ENCODE measurements at places on chromosomes 4 and X. TPM values are rescaled to one million over a fixed set of nuclear protein-coding genes. Genes with fewer than 3 reads are reported as not detected.

RPA4 gene
- 1.6 TPM for total RNA-seq

USP17L12 gene
- total RNA-seq, result not detected

PIGA gene
- total RNA-seq, result 22.5 TPM

SHROOM4 gene
- 2.8 TPM for total RNA-seq

CFAP47 gene
- total RNA-seq, result not detected

FGB gene
- total RNA-seq, result not detected

DNA sequence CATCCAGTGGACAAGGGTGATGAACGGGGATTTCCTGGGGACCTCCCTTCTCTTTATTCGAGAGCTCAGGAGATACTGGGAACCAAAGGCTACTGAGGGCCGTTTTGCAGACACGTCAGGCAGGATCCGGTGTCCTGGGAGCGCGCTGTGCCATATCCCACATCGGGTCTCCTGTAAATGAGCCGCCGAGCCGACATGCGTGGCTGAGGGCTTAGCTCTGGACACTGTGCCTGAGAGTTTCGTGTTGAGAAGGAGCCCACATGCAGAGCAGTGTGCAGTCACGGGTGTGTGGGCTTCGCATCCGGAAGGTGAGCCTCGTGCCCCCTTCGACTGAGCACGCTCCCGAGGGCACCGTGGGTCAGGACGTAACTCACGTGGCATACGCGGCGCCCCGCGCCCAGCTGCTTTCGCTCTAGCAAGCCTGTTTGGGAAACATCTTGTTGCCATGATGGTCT, 28.5 kb upstream of the HGFAC start:
- no peak overlapping the region for H3K4me3 ChIP-seq
- H3K36me3 ChIP-seq, result peaks cover 23% of the 10 kb centered on the region
- H3K27me3 ChIP-seq, result no peaks in the 10 kb centered on the region
- H3K4me1 ChIP-seq, result peaks cover 5% of the 10 kb centered on the region
- DNase-seq, result no peak
- no peak overlapping the region for H3K27ac ChIP-seq

DNA sequence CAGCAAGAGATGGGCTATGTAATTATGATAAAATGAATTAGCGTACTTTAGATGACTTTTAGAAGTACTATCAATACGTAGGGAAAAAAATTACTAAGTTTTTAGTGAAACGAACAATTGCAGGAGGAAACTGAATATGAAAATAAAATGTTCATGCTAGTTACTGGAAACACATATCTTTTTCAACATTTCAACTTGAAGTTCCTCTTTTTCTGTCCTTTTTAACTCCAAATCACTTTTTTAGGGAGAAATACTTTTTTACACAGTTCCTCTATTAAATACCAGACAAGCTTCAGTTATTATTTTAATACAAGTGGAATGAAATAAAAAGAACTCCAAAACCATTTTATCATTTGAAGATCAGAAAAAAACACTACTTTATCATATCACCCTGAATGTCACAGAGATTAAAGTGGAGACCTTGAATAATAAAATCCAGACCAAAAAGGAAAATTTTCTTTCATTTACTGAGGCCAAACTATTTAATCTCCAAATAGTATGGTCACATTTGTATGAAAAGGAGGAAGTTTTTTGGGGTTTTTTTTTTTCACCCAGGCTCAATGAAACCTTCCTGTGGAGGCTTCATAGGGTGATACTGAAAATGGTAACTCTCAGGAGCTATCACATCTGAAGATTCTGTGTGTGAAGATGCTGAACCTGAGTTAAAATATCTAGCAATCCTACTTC, 306.2 kb downstream of the INPP4B start:
- no peaks in the 10 kb centered on the region for H3K4me1 ChIP-seq
- H3K36me3 ChIP-seq, result no peaks in the 10 kb centered on the region
- no peaks in the 10 kb centered on the region for H3K27me3 ChIP-seq

DNA sequence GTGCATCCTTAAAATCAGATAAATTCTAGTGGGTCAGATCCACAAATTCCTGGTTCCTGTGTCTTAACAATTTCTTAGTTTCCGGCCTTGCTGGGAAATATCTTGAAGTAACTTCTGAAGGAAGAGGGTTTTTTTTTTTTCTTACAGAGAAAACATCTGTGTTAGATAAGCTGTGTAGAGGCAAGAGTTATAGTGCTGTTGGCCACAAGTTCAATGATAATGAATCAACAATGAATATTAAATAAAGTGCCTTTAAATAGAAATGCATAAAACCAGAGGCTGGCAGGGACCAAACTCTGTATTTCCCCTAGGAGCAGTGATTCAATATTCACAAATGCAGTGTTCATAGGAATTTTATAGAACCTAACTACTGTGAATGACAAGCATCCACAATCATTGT, 711.9 kb upstream of the ATOH1 start:
- H3K36me3 ChIP-seq, result no peaks in the 10 kb centered on the region
- no peaks in the 10 kb centered on the region for H3K4me1 ChIP-seq
- H3K27ac ChIP-seq, result no peak overlapping the region
- H3K27me3 ChIP-seq, result no peaks in the 10 kb centered on the region
- H3K4me3 ChIP-seq, result no peak overlapping the region

- H3K27ac ChIP-seq, result no peak overlapping the region
- no peak overlapping the region for H3K4me3 ChIP-seq
- H3K36me3 ChIP-seq, result no peaks in the 10 kb centered on the region
- H3K4me1 ChIP-seq, result no peaks in the 10 kb centered on the region
- DNase-seq, result no peak
- H3K27me3 ChIP-seq, result no peaks in the 10 kb centered on the region
Observed at GRCh38 chrX:127085939-127086338, 266.4 kb downstream of the PRR32 start.

DNA sequence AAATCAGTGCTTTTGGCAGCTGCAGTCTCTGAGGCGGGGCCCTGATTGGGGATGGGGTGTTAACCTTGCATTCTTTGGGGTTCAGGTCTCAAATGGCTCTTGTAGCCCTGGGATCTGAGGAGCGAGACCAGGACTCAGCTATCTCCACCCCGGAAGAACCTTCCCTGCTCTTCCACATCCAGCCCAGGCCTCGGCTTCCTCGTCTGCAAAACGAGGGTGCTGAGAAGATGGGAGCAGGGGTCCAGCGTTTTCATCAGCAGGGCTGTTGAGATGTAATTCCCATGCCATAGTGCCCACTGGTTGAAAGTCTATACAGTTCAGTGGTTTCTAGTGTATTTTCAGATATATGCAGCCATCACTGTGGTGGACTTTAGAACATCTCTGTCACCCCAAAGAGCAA, 34.6 kb upstream of the WFS1 start:
- H3K36me3 ChIP-seq, result no peaks in the 10 kb centered on the region

DNA sequence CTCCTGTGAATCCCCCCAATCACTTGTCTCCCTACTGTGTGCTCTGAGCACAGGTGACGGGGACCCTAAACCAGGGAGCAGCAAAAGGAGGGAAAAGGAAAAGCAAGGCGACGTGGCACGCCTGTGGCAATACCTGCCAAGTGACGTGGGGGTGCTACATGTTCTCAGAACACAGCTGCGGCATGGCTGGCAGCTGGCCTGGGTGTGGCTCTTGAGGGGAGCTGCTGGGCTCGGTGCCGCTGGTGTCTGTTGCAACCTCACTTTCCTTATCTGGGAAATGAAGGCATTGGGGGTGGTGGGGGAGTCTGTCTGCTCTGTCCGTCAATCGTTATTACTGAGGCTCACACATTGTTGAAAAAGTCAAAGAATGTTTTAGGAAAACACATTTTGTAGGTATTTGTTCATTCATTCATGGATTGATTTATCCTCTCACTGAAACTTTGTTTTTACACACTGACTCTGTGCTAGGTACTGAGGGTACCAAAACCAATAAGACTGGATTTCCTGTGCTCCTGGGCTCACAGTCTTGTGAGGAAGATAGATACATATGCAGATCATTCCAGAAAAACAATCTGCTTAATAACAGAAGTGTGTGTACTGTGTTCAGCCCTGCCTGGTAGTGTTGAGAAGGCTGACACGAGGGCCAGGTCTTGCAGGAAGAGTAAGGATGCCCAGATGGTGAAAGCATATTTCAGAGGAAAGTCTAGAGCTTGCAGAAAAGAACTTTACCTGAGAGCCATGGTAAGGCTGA, 217.6 kb downstream of the PTTG2 start:
- no peaks in the 10 kb centered on the region for H3K27me3 ChIP-seq
- peaks cover 23% of the 10 kb centered on the region for H3K4me1 ChIP-seq
- no peaks in the 10 kb centered on the region for H3K36me3 ChIP-seq
- DNase-seq, result no peak
- peak overlapping the region; percentile 76 for H3K27ac ChIP-seq
- H3K4me3 ChIP-seq, result no peak overlapping the region

- H3K4me3 ChIP-seq, result no peak overlapping the region
- H3K36me3 ChIP-seq, result no peaks in the 10 kb centered on the region
- H3K27ac ChIP-seq, result peak overlapping the region; percentile 1
- H3K27me3 ChIP-seq, result no peaks in the 10 kb centered on the region
- no peaks in the 10 kb centered on the region for H3K4me1 ChIP-seq
Observed at GRCh38 chr4:120055162-120055561, 11.5 kb downstream of the MAD2L1 start.

GRCh38 chr4:97627750-97628149, 515.5 kb downstream of the STPG2 start:
- H3K27me3 ChIP-seq, result no peaks in the 10 kb centered on the region
- DNase-seq, result no peak
- no peaks in the 10 kb centered on the region for H3K36me3 ChIP-seq
- no peaks in the 10 kb centered on the region for H3K4me1 ChIP-seq
- H3K4me3 ChIP-seq, result no peak overlapping the region
- no peak overlapping the region for H3K27ac ChIP-seq

- H3K4me1 ChIP-seq, result no peaks in the 10 kb centered on the region
- no peaks in the 10 kb centered on the region for H3K27me3 ChIP-seq
- no peak for DNase-seq
- no peaks in the 10 kb centered on the region for H3K36me3 ChIP-seq
Observed at GRCh38 chr4:52069571-52069970, 18.5 kb downstream of the SPATA18 start.

DNA sequence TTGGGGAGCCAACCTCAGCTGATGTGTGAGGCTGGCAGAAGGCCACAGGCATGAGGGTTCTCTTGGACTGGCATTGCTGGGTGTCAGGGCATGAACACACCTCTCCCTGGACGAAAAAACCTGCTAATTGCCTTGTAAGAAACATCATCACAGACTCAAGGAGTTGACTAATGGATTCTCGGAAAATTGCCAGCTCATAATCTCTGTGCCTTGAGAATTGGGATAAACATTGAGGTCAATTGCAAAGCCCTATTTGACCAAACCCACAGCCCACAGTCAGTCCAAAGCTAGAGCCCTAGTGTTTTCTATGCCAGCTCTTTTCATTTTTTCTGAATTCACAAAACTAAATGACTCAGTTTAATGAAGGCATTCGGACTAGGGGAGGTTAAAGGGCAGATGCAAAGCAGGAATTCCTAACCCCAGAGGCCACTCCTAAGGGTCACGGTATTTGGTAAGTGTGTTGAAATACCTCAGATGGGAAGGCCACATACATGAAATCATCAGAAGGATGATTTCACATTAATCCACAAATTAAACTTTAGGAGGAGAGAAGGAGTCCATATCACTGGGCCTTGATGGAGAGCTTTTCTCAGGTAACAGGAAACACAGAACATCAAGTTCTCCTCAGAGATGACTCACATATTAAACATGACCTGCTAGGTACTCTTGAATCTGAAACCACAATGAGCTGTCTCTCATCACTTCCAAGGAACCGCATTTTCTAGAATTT, 39.0 kb upstream of the RASL11B start:
- peak overlapping the region; percentile 78 for H3K27ac ChIP-seq
- no peaks in the 10 kb centered on the region for H3K36me3 ChIP-seq
- H3K4me1 ChIP-seq, result peaks cover 21% of the 10 kb centered on the region
- no peak overlapping the region for H3K4me3 ChIP-seq
- no peak for DNase-seq
- H3K27me3 ChIP-seq, result no peaks in the 10 kb centered on the region

DNA sequence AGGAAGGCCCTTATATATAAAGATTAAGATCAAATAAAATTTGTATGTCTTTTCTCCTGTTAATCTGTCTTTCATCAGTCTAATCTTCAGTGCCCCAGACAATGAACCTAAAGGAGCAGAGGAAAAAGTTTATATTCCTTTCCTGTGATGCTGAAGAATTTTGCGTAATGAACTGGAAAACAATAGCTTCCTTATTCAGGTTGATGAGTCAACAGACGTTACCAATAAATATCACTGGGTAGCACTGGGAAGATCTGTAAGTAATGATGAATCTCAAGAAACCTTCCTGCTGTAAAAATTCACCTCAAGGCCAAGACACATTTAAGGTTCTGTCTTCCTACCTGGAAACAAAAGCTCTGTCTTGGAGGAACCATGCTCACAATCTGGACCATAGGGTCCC, 25.5 kb downstream of the CDKN2AIP start:
- H3K27ac ChIP-seq, result no peak overlapping the region
- H3K36me3 ChIP-seq, result no peaks in the 10 kb centered on the region
- DNase-seq, result no peak
- H3K4me3 ChIP-seq, result no peak overlapping the region
- H3K4me1 ChIP-seq, result peaks cover 7% of the 10 kb centered on the region

- H3K27me3 ChIP-seq, result no peaks in the 10 kb centered on the region
- H3K36me3 ChIP-seq, result no peaks in the 10 kb centered on the region
- H3K27ac ChIP-seq, result no peak overlapping the region
- H3K4me1 ChIP-seq, result no peaks in the 10 kb centered on the region
- no peak for DNase-seq
Observed at GRCh38 chr4:151340751-151341385, 15.5 kb upstream of the SH3D19 start.

DNA sequence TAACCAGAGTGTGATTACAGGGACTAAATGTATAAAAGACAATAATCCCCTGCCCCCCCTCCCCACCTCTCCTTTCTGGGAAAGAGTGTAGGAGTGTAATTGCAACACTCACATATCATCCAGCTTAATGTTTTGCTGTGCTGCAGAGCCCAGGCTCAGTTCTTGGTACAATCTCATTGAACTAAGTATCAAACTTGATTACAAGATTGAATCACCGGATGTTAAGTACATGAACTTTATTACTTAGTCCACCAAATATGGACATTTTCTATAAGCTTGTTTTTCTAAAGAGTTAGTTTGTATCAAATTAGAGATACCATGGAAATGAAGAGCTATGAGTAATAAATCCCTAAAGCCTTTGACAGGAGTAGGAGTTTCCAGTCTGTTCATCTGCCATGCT, 559.1 kb downstream of the ZNF674 start:
- no peak overlapping the region for H3K27ac ChIP-seq
- no peak for DNase-seq
- no peaks in the 10 kb centered on the region for H3K4me1 ChIP-seq
- H3K36me3 ChIP-seq, result no peaks in the 10 kb centered on the region
- no peaks in the 10 kb centered on the region for H3K27me3 ChIP-seq

DNA sequence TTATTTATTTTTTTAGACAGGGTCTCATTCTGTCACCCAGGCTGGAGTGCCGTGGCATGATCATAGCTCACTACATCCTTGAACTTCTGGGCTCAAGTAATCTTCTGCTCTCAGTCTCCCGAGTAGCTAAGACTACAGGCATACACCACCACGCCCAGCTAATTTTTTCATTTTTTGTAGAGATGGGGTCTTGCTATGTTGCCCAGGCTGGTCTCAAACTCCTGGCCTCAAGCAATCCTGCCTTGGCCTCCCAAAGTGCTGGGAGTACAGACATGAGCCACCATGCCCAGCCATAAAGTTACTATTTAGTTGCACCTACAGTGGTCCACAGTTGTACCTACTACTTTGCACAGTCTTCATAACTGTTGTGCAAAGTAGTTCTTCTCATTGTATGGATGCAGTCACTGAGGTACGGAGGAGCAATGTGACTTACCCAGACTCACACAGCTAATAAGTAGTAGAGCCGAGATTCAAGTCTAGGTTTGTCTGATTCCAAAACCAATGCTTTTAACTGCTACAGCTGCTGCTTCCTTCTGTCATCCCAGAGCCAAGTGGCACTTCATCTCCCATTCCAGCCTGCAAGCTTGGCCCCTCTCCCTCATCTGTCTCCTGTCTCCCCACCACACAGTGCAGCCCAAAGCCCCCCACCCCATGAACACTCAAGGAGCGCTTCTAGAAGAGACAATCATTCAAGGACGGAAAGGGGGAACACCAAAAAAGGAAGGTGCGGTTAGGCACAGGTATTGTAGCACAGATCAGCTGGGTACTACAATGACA, 24.0 kb upstream of the IQSEC2 start:
- DNase-seq, result no peak
- H3K36me3 ChIP-seq, result no peaks in the 10 kb centered on the region
- H3K4me3 ChIP-seq, result no peak overlapping the region
- no peaks in the 10 kb centered on the region for H3K4me1 ChIP-seq
